ENCODE measurements at places on chromosomes 13 and 19.

- no peak for DNase-seq
Observed at GRCh38 chr19:48676487-48676886, 3.7 kb upstream of the NTN5 start.

DNA sequence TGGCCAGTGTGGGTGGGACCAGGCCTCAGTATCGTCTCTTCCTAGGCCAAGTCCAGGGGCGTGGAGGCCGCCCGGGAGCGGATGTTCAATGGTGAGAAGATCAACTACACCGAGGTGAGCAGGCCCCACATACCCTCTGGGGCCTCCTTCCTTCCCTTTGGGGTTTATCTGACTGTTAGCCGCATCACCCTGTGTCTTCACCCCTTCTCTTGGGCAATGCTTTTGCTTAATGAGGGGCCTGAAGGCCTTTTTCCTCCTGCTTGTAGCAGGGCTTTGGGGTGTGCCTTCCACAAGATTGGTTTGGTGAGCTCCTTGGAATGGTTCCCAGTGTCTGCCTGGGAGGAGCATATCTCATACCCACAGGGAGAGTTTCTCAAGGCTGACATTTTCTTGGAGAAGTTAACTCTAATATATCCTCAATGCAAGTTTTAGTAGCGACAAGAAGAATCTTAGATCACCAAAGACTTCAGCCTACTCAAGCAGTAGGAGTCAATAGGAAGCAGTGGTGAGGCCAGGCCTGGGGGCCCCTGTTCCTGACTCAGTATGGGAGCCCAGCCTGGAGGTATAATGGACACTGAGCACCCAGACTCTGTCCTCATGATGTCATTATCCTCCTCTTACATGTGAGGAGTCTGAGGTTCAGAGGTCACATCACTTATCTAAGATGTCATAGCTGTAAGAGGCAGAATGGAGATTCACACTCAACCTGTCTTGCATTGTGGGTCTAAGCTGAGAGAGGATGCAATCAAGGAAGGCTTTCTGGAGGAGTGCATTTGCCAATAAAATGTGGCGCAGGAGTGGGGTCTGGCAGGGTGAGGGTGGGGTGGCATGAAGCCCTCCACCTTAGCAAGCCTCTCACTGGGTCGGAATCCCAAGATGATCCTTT lies 2.0 kb downstream of the GPI start:
- no peak for DNase-seq

DNA sequence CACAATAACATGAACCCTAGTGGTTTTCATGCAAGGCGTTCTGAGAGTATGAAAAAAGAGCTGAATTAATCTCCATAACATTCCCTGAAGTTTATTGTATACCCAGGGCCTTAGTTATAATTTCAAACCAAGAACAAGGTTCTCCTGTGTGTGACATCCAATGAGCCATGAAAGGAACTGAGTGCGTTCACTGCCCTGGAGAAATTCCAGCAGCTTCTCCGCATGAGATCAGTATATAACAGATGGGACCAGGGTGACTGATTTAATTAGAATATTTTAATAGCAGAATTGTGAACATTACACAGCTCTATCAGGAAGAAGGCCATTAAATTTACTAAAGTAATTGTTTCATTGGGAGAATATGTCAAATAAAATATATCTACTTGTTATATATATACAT lies 1190.5 kb upstream of the SLC10A2 start:
- no peak for DNase-seq

DNA sequence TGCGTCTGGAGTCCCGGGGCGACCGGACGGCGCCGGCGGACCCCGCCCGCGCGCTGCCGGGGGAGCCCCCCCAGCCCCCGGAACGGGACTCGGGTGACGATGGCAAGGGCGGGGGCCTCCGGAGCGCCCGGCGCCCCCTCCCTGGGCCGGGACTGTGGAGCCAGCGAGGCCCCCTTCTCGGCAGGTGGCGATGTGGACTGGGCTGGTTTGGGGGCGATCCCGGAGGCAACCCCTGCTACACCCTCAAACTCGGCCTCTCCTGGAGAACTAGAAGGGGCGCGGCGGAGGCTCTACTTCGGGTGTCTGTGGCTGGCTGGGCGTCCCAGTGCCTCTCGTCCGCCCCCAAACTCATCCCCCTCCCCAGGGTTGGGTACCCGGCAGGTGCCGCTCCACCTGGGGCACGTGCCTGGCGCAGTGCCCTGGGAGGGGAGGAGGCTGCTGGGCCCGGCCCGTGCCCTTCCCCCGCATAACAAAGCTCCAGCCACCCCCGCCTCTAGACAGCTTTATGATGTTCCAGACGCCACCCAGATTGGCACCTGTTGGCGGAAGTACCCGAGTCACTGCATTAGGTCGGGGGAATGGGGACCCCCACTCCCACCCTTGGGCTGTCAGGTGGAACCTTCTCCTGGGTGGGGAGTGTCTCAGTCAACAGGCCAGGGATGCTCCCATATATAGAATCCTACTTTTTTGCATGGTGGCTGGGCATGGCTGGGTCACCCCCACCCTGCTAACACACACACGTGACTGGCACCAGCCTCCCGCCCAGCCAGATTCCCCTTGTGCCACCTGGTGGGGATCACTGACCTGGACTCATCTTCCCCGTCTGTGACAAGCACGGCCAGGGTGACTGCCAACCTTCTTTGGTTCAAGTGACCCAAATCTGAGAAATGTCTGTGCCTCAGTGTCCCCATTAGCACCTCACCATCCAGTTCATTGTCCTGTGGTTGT lies 722 bp downstream of the PKN1 start:
- DNase-seq = peak; percentile 36

DNA sequence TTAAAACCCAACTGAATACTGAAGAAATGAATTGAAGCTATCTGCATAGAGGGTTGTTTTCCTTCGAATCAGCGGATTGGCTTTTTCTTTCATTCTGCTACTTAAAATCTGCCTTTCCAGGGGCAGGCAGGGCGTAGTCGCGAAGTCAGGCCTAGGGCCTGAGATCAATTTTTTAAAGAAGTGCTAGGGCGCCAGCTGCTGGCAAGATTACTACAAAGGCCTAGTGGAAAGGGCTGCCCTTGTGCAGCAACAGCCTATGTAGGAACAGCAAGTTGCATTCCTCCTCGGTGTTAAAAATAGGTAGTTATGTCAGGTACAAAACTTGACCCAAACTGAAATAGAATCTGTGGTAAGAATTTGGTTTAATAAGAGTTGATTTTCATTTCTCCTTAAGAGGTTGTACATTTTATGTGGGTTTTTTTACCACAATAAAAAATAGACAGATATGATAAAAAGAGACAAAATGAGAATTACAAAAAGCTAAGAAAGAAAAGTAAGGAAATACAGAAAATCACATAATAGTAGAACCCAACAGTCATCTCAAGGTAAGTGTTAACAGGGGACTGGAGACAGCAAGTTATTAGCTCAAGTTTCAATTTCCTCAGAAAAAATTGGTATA lies 9.5 kb upstream of the URAD start:
- DNase-seq = peak; percentile 61

DNA sequence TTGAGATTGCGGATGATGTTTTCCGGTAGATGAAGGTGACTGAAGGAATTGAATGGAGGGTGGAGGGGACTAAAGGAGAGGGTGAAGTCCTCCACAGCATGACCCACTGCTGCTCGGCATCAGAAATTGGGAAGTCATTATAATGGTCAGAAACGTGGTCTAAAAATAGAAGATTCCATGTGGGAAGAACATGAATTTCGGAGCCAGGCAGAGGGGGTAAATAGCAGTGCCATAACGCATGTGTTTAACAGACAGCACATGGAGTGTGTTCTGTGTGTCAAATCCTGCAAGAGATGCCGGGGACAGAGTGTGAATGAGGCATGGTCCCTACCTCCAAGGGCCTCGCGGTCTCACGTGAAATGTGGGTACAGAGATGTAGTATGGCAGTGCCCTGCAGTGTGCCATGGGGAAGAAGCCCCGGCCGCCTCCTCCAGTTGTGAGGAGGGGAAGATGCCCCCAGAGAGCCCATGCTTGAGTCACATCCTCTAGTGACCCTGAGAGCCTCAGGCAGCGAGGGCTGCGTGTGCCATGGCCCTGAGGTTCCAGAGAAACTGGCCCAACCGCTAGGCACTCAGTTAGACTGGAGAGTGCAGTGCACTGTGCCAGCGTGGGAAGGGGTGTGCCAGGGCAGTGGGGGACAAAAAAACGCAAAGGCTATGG lies 106.1 kb downstream of the COL4A2 start:
- no peak for DNase-seq
